HCT116 (cell line): ENCODE measurements at places on chromosomes 4 and X. TPM values are rescaled to one million over a fixed set of nuclear protein-coding genes. Genes with fewer than 3 reads are reported as not detected.
A peak's percentile ranks its signal among the peaks of the same experiment; 100 is the strongest.

The ARHGEF9 gene
- total RNA-seq: 15.0 TPM

The PQBP1 gene
- 67.1 TPM for total RNA-seq

The HTN1 gene
- not detected for total RNA-seq

The COX7B2 gene
- total RNA-seq: not detected

- H3K27me3 ChIP-seq: no peaks in the 10 kb centered on the region
- no peak overlapping the region for H3K27ac ChIP-seq
- H3K36me3 ChIP-seq: no peaks in the 10 kb centered on the region
These were observed 762.4 kb downstream of the DMD start for GRCh38 chrX:32448945-32449344.

DNA sequence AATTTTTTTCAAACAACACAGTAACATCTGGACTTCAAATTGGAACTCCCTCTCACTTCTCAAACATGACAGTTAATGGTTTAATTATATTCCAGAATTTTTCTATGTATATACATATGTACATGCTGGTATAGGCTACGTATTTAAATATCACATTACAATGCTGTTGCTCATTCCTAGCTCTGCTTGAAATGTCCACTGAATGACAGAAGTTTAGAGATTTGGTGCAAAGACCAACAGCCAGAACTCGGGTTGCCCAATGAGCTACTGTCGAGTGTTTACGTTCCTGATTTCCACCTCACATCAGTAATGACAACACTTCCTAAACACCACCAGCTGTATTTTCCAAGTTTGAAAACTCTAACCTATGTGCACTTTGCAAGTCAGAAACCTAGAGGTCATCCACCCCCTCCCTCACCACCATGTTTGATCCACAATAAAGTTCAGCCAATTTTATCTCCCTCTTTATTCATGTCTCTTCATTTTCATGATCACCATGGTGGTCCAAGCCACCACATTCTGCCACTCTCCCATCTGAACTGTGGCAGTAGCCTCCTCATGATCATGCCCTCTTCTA, 49.3 kb upstream of the RPL34 start:
- H3K4me1 ChIP-seq: no peaks in the 10 kb centered on the region
- H3K27me3 ChIP-seq: no peaks in the 10 kb centered on the region
- no peaks in the 10 kb centered on the region for H3K36me3 ChIP-seq
- H3K27ac ChIP-seq: no peak overlapping the region

- H3K36me3 ChIP-seq: no peaks in the 10 kb centered on the region
- peaks cover 18% of the 10 kb centered on the region for H3K4me1 ChIP-seq
- DNase-seq: peak; percentile 33
- H3K4me3 ChIP-seq: peak overlapping the region; percentile 25
These were observed 559.6 kb upstream of the AMOT start for GRCh38 chrX:113400193-113400704.

- no peaks in the 10 kb centered on the region for H3K36me3 ChIP-seq
- no peaks in the 10 kb centered on the region for H3K4me1 ChIP-seq
- no peak overlapping the region for H3K4me3 ChIP-seq
- no peaks in the 10 kb centered on the region for H3K27me3 ChIP-seq
- DNase-seq: no peak
- H3K27ac ChIP-seq: no peak overlapping the region
These were observed 78.6 kb upstream of the BOD1L1 start for GRCh38 chr4:13706120-13706519.

GRCh38 chrX:147315483-147315882, 500.9 kb upstream of the CXorf51A start:
- no peaks in the 10 kb centered on the region for H3K36me3 ChIP-seq
- no peak overlapping the region for H3K27ac ChIP-seq
- no peak overlapping the region for H3K4me3 ChIP-seq
